ENCODE measurements at places on chromosomes 11 and 22.

GRCh38 chr11:128879817-128880216 is 11.3 kb upstream of the KCNJ5 start:
- no peak for DNase-seq

DNA sequence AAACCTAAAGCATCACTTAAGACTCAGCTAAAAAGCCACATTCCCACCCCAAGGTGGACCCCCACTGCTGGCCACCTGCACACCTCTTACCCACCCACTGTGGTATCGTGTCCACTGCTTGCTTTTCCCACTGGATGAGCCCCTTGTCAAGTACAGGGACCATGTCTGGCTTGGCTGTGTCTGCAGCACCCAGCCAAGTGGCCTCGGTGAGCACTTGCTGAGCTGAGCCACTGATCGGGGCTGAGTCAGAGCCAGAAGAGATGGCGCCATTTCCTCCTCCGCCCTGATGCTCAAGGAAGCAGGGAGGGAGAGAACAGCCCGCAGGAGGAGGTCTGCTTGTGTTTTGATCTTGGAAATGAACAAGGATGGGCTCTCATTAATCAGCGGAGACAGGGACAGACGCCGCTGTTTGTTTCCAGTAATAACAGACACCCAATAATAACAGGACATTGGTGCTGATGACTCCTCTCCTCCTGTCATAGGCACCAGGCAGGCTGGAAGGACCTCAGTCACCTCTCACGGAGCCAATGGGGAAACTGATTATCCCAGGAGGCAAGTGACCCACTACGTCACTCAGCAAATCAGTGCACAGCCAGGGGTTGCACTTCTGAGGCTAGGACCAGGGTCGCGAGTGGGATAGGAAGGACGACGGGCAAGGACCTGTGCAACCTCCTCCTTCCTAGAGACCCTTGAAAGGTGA is 85.2 kb upstream of the RTL6 start:
- no peak for DNase-seq

DNA sequence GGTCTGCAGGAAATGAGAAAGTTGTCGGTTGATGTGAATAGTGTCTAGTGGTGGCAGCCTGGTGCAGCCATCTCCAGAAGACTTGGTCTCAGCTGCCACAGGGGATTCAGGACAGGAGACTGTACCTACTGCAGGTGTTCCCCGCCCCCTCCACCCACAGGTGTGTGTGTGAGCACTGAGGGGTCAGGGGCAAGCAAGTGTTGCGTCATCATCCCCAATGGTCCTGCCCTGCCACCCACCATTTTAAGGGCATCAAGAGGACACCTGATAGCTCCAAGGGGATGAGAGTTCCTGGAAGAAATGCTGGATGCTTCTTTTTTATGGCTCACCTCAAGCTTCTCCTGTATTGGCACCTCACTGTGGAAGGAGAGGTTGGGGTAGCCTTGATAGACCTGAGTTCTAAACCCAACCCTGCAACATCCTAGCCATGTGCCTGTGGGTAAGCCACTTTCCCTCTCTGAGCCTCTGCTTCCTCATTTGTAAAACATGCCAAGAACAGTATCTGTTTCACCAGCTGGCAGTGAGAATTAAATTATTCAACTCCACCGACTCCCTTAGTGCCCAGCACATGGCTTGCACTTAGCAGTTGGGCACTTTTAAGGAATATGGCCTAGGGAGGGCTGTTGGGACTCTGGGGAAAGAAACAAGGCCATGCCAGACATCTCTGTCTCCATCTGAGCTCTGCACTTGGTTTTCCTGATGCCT is 6.1 kb downstream of the C11orf91 start:
- DNase-seq = no peak

GRCh38 chr11:32121012-32121411 is 30.1 kb downstream of the RCN1 start:
- DNase-seq = no peak

DNA sequence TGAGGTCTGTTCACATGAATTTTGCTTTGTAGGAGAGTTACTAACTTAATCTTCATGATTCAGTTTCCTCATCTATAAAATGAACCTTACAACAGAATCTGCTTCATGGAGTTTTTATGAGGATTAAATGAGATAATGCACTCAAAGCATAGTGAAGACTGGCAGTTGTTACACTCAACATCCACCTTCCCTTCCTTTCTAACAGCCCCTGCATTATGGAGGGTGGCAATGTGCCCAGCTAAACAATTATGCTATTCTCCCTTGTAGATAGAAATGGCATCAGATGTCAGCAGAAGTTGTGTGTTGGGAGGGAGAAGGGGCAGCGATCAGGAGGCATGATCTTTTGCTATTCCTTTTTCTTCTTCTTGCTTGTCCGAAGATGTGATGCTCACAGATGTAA is 6.5 kb downstream of the POU2AF1 start:
- no peak for DNase-seq

- no peak for DNase-seq
Observed at GRCh38 chr22:42717197-42717928, 3.3 kb downstream of the A4GALT start.

DNA sequence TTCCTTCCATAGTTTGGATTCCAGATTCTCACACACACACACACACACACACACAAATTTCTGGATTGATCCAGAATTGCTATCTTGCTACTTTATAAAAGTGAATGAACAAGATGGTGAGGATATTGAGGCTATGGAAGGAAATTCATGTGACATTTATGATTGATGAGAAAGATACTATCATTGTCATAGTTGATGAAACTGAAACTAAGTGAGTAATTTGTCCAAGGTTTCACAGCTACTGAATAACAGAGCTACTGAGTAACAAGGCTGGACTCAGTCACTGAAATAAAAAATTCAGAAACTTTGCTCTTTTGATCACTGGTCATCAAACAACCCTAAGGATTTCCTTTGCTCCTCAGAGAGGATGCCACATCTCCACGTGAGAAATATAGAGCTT is 16.2 kb downstream of the OR5D16 start:
- DNase-seq = no peak

DNA sequence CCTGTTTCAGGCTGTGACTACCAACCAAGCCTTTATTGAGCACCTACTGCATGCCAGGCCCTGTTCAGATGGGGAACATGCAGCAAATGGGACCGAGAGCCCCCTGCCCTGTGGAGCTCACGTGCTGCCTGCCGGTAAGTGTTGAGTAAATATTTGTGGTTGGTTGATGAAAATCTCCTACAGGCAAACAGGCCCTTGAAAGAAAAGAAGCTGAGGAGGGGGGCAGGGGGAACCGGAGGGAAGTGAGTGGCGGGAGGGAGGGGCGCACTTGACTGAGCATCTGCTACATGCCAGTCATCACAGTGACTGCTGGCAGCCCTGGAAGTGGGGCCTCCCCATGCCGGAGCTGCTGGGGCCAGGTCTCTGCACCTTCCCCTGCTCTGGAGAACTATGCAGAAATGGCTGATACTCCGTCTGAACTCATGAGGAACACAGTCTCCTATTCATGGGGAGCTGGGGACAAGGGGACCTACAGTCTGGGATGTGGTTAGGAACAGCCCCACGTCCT is 34.2 kb downstream of the MACROD1 start:
- no peak for DNase-seq

DNA sequence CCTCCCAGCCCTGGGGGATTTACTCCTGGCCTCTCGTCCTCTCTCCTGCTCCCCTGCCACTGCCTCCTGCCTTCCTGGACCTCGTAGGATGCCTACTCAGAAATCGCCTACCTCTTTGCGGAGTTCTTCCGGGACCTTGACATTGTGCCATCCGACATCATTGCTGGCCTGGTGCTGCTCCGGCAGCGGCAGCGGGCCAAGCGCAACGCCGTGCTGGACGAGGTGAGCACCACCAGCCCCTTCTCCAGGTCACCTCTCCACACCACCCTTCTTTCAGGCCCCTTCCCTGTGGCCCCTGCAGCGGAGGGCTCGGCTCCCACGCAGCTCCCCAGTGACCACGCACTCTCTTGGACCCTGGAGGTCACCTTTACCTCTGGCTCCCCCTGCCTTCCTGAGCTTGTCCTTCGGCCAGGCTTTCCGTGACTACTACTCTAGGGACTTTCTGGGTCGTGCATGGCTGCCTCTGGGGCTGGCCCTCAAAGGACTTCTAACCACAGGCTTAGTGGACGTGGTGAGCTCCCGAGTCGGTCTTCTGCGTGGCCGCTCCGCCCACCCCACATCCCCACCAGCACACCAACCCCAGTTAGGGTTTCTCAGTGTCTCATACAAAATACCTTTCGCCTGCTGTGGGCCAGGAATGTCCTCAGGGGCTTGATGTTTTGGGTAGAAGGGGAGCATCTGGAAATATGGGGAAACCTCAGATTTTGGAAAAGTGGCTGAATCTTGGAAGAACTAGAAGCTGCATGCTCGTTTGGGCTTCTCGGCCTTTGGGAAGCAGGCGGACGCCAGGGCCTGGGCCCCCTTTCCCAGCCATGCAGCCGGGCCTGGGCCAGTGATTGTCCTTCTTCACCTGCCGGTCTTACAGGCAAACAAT is 24.1 kb upstream of the MYRF start:
- no peak for DNase-seq

DNA sequence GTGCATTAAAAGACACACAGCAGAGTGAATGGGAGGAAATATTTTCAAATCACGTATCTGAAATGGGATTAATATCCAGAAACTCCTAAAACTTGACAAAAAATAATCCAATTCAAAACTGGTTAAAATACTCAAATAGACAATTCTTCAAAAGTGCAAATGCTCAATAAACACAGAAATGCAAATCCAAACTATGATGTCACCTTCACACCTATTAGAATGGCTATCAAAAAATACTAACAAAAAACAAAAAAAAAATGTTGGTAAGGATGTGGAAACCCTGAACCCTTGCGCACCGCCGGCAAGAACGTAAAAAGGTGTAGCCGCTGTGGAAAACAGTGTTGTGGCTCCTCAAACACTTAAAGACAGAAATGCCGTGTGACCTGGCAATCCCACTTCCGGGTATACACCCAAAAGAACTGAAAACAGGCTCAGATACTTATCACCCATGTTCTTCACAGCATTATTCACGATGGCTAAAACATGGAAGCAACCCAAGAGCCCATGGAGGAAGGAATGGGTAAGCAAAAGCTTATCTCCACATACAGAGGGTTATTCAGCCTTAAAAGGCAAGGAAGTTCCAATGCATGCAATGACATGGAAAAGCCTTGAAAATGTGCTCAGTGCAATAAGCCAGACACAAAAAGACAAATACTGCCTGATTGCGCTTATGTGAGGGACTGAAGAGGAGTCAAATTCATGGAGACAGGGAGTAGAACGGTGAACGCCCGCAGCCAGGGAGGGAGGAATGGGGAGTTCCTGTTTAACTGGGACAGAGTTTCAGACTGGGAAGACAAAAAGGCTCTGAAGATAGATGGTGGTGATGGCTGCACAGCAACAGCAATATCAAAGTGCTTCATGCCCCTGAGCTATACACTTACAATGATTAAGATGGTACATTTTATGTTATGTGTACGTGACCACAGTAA is 19.6 kb downstream of the BRD1 start:
- DNase-seq = no peak

DNA sequence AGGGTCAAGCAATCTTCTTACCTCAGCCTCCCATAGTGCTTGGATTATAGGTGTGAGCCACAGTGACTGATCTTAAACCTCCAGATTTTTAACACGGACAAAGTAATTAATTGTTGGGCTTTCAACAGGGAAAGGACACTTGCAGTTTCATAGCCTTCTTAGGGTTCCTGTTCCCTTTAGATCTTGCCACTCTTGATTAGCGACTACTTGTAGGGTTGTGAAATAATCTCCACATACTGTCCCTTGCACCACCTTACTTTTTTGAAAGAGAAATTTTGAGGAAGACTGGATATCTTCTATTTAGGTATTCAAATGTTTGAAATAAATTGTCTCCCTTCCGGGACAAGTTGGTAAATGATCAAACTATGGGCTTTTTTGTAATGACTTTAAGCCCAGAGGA is 7.6 kb downstream of the MS4A4E start:
- DNase-seq = no peak

DNA sequence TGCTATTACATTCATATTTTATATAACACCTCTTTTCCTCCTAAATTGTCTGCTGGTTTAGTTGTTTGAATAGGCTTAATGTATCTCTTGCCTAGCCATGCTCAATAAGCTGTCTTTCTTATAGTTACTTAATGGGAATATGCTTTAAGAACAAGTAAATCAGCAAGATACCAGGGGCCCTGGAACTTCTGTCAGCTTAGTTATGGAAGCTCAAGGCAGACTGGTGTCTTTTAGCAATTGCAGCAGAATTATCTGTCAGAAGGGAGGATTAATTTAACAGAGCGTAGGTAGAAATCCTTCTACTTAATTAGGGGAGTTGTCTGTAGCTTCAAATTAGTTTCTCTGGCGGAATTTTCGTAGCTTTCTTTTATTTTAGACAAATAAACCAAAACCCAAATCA is 94.9 kb downstream of the C11orf91 start:
- DNase-seq = no peak

GRCh38 chr11:130404727-130405126 is 23.7 kb downstream of the ADAMTS8 start:
- DNase-seq = no peak

GRCh38 chr22:45225732-45226502 is 14.8 kb downstream of the KIAA0930 start:
- no peak for DNase-seq

DNA sequence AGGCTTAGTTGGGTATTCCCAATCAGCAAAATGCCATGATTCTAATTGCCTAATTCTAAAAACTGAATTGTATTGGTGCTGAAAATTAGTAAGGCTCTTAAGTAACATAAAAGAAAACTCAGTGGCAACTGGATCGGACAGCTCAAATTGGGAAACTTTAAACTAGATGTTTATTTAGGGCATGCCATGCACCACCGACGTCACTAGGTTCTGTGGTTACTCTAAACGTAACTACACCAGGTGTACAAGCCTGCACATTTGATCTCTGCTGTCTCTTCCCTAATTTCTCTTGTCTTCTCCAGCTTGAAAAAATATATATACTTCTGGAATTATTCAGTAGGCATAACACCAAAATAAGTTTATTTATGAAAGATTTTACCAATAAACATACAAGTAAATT is 378.2 kb downstream of the DCDC1 start:
- no peak for DNase-seq

DNA sequence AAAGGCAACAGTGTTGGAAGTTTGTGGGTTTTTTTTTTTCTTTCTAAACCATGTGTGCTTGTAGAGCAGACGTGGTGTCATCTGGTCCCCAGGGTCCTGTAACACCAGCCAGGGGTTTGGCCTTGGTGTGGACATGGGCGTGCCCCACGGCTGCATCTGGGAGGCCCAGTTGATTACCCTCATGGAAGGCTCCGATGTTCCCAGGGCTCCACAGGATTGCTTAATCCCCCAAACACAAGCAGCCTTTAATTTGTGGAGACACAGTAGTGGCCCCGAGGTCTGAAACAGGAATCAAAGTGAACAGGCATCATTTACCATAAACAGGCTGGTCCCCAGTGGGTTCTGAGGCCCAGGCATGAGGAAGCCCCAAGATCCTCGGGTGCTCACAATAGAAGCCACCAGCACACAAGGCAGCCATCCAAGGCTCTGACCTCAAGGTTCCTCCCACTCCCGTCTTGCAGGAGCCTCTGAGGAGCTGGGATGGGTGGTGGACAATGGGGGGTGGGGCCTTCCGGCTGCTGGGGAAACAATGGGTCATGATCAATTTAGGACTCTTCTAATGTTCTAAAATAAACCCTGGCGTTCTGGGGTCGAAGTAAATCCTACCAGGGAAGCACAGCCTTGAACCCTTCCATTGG is 115.0 kb upstream of the CD82 start:
- DNase-seq = no peak

Data from stimulated activated CD4-positive, alpha-beta T cell treated with anti-CD3 and anti-CD28 coated beads, Interleukin-1b, Interleukin-23, amount 100 ng/mL, for 1 hour (primary cell).